ENCODE measurements at places on chromosomes 5 and 9. TPM values are rescaled to one million over a fixed set of nuclear protein-coding genes. Genes with fewer than 3 reads are reported as not detected.

Gene C9orf50
- not detected for total RNA-seq

Gene ANKRD55
- 10.2 TPM for total RNA-seq

Gene ANKRD18A
- 7.2 TPM for total RNA-seq

Gene OR1J2
- total RNA-seq: not detected

Gene LRRTM2
- 0.03 TPM for total RNA-seq

Gene MARVELD2
- total RNA-seq: 0.14 TPM

DNA sequence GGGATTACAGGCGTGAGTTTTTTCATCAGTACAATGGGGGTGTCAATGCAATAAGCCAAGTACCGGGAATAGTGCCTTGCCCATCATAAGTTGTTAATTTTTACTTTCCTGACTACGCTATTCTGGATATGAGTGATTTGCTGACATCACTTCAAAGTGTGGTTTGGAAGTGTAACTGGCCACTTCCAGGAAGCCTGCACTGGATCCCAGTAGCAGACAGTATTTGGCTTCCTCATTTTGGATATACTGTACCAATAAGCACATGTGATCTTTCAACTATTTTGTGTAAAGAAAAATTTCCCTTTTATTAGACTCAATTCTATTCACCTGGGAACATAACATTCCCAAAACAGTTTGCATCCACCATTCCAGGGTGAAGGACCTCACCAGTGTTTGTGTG is 417.7 kb upstream of the KLF4 start:
- no peak for DNase-seq

GRCh38 chr9:37913480-37914153 is 9.7 kb upstream of the SLC25A51 start:
- peak; percentile 83 for DNase-seq

- no peak for DNase-seq
Observed at GRCh38 chr9:97534961-97535594, 33.6 kb downstream of the TMOD1 start.

DNA sequence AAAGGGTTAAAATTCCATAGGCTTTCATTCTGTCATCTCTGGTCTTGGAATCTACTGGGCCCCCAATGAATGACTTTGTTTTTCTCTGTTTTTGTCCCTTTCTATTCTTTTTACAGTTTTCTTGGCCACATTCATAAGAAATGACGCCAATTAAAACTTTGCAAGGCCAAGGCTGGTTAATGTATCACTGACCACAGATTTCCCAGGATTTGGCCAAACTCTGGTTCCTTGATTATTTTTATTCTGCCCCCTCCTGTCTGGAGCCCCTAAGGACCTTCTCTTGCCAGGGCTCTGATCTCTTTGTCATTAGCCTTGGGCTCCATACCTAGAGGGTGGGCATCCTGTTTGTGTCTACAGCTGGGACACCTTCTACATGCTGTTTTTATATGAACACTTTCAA is 388.9 kb upstream of the PAPPA start:
- no peak for DNase-seq

DNA sequence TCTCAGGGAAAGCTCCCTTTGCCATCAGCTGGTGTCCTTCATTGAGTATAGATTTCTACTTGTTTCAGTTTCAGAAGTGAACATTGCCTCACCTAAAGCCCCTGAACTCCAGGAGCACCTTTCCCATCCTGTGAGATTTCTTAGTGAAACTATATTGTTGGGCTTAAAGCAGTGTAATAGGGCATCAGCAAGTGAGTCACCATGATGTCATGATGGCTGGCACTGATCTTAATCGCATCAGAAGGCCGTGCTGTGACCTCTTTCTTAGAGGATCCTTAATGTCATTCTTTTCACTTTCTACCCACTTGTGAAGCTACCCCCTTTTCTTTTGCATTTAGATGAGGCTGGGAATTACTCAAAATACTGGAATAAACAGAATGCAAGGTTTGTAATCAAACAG is 401.3 kb downstream of the MTRR start:
- no peak for DNase-seq

- DNase-seq: no peak
Observed at GRCh38 chr5:87390576-87391199, 22.0 kb downstream of the CCNH start.

DNA sequence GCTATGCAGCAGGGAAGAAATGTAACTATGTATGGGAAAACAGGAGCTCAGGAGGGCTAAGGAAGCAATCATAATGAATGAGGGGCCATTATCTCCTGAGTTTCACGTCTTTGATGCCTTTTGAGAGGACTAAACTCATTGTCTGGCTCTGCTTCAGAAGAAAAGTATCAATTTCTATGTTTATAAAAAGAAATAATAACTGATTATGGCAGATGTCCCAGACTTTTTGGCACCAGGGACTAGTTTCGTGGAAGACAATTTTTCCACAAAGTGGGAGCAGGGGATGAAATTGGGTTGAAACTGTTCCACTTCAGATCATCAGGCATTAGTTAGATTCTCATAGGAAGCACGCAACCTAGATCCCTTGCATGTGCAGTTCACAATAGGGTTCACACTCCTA is 8.7 kb upstream of the IL7R start:
- no peak for DNase-seq

GRCh38 chr9:25284365-25284764 is 393.9 kb downstream of the TUSC1 start:
- DNase-seq: no peak

GRCh38 chr5:179697993-179698934 is 503 bp upstream of the CANX start:
- peak; percentile 98 for DNase-seq

- DNase-seq: no peak
Observed at GRCh38 chr5:100760688-100761087, 142.4 kb downstream of the ST8SIA4 start.

DNA sequence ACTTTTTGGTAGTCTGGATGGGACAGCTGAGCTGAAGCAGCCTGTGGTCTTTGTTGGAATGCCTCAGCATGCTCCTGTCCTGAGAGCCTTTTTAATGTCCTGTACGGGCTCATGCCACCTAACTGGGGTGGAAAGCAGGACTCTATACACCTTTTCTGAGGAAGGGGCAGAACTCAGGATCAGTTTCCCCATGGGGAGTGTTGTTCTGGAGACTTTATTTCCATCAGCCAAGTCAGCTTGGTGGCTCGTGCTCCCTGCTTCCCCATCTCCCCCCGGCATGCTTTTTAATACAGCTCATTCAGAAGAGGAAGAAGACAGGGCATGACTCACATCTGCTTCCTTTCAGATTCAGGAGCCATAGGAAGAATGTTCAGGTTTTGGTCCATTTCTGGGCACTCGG is 5.1 kb upstream of the SEPTIN8 start:
- DNase-seq: no peak

- no peak for DNase-seq
Observed at GRCh38 chr5:133792024-133792423, 176.4 kb downstream of the C5orf15 start.

DNA sequence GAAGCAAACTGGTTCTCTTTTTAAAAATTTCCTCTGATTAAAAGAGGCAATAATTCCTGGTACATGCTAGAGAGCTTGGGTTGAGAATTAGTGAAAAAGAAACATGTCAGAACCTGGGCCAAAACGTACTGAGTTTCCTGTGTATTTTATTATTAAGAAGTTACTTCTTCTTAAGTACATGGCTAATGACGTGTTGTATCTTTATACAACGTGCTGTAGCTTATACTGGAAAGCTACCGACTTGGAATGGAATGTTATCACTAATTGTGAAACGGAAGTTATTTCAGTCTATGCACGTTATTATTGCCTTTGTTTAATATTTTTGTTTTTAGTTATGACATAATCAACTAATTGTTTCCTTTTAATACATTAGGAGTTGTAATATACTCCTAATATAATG is 43.1 kb downstream of the ZNF366 start:
- DNase-seq: no peak

- no peak for DNase-seq
Observed at GRCh38 chr5:42483472-42484154, 60.4 kb downstream of the GHR start.

DNA sequence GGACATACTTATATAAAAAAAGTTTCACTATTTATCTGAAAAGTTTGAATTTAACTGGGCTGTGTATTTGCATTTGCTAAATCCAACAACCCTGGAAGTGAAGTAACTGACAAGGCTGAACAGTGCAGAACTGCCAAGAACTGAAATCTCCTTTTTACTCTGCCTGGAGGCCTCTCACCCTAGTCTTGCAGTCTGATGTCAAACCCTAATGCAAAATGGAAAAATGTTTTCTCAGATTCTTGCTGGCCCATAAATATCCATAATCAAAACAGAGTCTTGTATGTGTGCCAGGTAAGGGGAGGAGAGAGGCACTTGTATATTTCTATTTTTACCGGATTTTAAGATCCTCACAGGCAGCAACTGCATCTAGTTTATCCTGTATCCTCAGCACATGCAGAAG is 432.7 kb upstream of the KLF4 start:
- no peak for DNase-seq

DNA sequence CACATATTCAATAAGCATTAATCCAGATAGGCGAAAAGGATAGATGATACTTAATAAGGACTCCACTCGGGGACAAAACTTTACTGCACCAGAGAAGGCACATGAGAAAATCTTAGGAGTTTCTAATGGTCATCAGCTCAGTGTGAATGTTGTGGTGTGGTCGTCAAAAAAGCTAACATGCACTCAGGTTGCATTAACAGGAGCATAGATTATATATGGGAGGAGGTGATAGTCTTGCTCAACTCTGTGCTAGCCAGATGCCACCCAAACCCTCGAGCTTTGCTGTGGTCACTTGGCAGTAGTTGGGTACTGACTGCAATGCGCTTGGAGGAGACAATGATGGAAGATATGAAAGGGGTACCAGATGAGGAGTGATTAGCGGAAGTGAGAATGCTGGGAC is 8.6 kb upstream of the COL27A1 start:
- no peak for DNase-seq

DNA sequence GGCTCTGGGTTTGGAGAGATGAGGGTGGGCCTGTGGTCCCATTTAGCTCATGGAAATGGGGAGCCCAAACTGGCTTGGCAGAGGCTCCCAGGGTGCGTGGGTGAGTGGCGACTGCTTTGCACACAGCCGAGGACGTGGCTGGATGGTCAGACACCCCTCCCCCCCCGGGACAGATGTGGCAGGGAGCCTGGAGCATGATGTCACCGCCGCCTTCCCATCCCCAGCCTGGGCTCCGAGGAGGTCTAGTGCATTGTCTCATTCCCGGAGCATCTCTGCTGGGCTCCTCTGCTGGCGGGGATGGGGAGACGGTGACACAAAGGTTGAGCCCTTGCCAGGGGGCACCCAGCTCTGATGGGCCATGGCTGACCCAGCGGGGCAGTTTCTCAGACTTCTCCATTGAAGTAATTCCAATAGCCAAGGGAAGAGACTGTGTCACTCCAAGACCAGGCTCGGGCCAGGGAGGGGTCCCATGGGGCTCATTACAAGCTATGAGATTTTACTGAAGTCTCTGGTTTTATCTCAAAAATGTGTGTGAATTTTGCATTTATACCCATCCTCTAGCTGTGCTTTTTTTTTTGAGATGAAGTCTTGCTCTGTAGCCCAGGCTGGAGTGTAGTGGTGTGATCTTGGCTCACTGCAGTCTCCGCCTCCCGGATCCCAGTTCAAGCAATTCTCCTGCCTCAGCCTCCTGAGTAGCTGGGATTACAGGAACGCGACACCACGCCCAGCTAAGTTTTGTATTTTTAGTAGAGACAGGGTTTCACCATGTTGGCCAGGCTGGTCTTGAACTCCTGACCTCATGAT is 36.1 kb downstream of the HMCN2 start:
- no peak for DNase-seq

DNA sequence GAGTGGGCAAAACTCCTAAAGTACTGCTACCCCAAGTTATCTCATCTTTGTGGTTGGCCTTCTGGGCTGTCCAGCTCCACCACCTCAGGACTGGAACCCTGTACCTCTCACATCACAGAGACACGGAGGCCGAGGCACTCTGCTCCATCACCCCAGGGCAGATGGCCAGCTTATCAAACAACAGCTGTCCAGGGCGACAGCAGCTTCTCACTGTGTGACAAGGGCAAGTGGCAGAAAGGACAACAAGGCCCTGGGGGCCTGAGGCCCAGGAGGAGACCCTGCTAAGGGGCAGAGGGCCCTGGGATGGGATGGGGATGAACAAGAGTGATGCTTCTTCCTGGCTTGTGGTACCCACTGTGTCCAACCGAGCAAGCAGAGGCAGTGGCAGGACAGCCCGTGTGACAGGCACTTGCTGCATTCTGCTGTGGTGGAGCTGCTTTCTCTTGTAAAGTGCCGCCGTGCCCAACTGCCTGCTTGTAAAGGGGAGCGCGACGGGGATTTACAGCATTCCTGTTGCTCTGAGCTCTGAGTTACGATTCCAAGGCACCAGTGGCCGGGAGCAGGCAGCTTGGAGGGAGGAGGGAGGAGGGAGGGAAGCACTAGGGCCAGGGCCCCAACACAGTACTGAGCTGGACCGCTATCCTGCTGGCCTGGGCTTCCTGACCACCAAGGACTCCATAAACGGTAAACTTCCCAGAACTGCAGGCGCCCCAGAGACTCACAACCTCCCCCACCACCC is 71.2 kb downstream of the SHB start:
- no peak for DNase-seq

- DNase-seq: no peak
Observed at GRCh38 chr9:137054932-137055384, 1.1 kb upstream of the ENTPD2 start.

DNA sequence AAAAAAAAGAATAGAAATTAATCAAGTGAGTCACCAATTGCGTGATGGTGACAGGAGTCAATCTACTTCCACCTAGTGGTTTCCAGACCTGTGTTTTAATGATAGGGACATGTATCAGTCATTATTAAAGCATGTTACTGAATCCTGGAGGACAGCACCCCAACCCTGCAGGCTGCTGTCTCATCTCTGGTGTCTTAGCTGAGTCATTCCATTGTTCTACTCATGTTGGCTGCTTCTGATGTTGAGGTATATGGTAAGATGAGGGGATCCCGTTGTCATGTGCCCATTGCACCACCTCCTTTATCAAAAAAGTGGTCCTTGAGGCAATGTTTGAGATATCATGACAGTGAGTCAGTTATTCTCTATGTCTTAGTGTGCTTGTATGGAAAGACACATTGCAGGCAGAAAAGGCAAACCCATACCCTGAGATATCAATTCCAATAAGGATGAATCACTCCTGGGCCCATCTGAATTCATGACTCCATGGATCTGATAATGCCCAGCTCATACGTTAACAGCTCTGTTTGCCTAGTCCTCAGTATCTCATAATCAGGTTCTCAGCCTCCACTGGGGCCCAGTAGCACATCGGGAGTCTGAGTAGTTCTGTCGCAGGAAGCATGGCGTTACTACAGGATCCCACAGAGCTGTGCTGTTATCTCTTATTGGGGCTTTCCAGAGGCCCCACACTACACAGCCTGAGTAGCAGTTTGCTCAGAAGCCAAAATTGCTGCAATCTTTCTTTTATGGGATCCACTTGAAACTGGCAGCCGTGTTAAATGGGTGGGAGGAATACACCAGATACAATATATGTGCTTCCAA is 31.2 kb downstream of the HMGCS1 start:
- no peak for DNase-seq

- DNase-seq: no peak
Observed at GRCh38 chr9:81871695-81872094, 56.5 kb upstream of the SPATA31D4 start.
